ENCODE measurements at places on chromosomes 6 and 20. TPM values are rescaled to one million over a fixed set of nuclear protein-coding genes. Genes with fewer than 3 reads are reported as not detected.

GRCh38 chr20:44009679-44009992 is 95.0 kb downstream of the TOX2 start:
- no peak for DNase-seq

Gene PGC
- total RNA-seq, result not detected

GRCh38 chr6:5142915-5143314 is 57.8 kb downstream of the PPP1R3G start:
- no peak for DNase-seq

GRCh38 chr6:143581835-143582480 is 70.4 kb upstream of the FUCA2 start:
- DNase-seq, result no peak

- DNase-seq, result no peak
Observed at GRCh38 chr6:144477856-144478255, 192.7 kb downstream of the UTRN start.

DNA sequence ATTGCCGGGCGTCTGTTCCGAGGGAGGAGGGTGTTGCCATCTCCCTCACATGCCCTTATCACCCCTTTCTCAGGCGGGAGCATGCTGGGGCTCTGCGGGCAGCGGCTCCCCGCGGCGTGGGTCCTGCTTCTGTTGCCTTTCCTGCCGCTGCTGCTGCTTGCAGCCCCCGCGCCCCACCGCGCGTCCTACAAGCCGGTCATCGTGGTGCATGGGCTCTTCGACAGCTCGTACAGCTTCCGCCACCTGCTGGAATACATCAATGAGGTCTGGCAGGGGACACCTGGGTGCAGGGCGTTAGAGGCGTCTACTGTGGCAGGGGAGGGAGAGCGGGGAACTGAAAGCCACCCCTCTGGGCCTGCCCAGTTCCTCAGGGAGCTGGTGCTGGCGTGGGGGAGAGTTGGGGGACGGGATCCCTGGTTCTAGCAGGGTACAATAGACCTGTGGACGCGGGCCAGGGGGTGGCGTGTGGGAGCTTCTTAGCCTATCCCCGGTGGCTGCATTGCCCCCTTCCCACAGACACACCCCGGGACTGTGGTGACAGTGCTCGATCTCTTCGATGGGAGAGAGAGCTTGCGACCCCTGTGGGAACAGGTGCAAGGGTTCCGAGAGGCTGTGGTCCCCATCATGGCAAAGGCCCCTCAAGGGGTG is 697 bp downstream of the PPT2 start:
- DNase-seq, result peak; percentile 45

DNA sequence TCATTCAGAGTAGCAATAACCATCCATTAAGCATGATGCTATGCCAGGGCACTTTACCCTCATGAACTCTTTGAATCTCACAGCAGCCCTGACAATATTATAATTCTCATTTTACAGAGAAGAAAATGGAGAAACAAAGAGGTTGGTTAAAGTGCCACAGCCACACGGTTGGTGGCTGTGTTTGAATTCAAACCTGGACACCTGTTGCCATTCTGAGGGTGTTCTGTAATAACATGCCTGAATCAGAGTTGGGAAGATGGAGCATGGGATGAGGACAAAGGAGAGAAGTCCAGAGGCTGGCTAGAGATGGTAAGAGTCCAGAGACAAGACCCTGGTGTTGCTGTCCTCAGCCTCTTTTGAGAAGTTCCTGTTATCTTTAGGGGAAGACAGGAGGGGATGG is 127.7 kb downstream of the DHX35 start:
- DNase-seq, result no peak

- DNase-seq, result no peak
Observed at GRCh38 chr6:45969026-45969425, 46.6 kb downstream of the CLIC5 start.

- peak; percentile 88 for DNase-seq
Observed at GRCh38 chr20:5072756-5073659, 46.8 kb downstream of the PCNA start.

- DNase-seq, result no peak
Observed at GRCh38 chr6:53154794-53155193, 6.2 kb upstream of the GCM1 start.

GRCh38 chr6:63527658-63528514 is 44.4 kb upstream of the LOC128125822 start:
- DNase-seq, result no peak

GRCh38 chr6:21616005-21616404 is 22.5 kb downstream of the SOX4 start:
- DNase-seq, result no peak

Gene C6orf163
- 1.6 TPM for total RNA-seq

Gene RIPOR2
- 3.1 TPM for total RNA-seq

- no peak for DNase-seq
Observed at GRCh38 chr20:57968120-57968519, 258.3 kb upstream of the PMEPA1 start.

- DNase-seq, result no peak
Observed at GRCh38 chr6:71602385-71603007, 283.9 kb upstream of the RIMS1 start.

Gene MAP3K7
- 20.6 TPM for total RNA-seq

DNA sequence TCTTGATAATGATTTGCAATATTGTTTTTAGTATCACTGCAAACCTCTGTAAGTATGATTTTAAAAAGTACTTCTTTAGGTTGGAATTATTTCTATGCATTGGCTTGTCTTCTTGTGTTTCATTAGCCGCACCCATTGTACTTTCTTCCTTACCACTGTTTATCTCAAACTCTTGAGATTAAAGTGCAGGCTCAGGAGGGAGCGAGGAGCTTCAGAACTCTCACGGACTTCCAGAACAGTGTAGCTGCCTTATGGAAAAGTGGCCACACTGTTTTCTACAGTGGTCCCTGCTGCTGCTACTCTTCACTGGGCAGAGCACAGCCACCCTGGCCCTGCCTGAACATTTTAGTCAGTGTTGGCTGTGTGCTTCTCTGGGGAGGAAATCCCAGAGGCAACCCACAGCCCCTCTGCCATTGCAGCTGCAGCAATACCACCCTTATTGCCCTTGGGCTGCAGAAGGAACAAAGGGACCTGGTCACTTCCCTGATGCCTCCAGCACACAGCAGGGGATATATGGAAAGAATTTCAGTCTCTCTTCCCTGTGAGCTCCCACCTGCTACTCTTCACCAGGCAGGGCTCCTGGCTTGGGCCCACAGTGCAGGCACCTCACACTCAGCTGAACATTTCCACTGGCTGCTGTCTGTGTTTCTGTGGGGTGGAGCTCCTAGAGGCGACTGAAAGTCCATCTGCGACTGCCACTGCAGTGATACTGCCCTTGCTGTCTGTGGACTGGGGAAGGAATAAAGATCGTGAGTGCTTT is 91.7 kb upstream of the MAP3K4 start:
- no peak for DNase-seq

GRCh38 chr20:12535770-12536169 is 473.0 kb upstream of the SPTLC3 start:
- DNase-seq, result no peak

- DNase-seq, result no peak
Observed at GRCh38 chr20:53736122-53736756, 142.6 kb upstream of the ZNF217 start.

Gene EDN3
- not detected for total RNA-seq

GRCh38 chr20:39111359-39112177 is 149.4 kb downstream of the DHX35 start:
- DNase-seq, result no peak

GRCh38 chr20:63772781-63773518 is 33.4 kb downstream of the SLC2A4RG start:
- DNase-seq, result peak; percentile 43

DNA sequence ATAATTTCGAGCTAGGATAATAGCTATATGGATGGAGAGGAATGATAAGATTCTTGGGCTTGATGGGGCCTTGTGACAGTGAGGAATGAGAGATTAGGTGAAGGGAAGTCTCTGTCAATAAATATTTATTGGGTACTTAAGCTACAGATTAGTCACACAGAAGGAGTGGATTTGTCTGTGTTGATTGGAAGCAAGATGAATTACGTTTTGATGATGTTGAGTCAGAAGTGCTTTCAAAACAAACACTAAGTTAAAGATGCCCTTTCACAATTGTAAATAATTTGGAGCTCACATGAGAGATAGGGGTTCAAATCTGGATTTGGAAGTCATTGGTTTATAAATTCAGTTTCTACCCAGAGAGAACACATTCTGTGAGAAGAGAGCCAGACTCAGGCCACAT is 834.2 kb downstream of the KIF16B start:
- DNase-seq, result no peak

Gene CYP24A1
- not detected for total RNA-seq

DNA sequence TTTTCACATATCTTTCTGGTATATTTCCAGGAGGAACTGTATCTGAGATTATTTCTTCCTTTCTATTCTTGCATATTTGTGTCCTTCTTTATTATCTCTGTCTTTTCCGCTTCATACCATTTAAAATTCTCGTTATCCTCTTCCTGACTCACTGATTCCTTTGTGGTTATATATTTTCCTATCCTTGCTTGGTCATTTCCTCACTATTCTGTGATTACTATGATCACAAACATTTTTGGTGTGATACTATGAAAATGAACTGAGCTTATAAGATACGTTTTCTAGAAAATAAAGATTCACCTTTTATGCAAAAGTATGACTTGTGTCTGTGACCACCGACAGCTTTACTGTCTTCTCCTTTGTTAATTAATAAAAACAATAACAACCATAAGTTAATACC is 26.5 kb upstream of the MYCT1 start:
- DNase-seq, result no peak

Gene NKX2-4
- total RNA-seq, result not detected

DNA sequence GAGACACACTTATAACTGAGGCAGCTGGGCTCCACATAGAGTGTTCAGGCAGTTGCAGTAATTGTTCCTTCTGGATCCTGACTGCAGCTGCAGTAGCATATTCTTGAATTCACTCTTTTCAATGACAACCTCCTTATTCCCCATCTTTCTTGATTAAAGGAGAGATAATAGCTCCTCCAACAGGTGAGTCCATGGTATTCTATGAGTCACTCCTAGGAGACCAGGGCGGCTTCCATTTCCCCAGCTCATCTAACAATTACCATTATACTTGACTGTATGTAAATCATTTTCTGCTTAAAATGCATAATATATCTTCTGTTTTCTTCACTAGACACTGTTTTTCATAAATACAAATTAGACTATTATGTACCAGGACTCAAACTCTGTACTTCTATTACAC is 62.4 kb downstream of the TENT5A start:
- DNase-seq, result no peak

Data from left ventricle myocardium inferior (tissue), 1 donor.